Effector memory CD4-positive, alpha-beta T cell (primary cell): ENCODE measurements at places on chromosomes 2 and 18.
A peak's percentile ranks its signal among the peaks of the same experiment; 100 is the strongest.

- DNase-seq = no peak
- H3K36me3 ChIP-seq = no peaks in the 10 kb centered on the region
- H3K4me3 ChIP-seq = no peak overlapping the region
- no peak overlapping the region for H3K27ac ChIP-seq
- H3K4me1 ChIP-seq = no peaks in the 10 kb centered on the region
Measured at GRCh38 chr18:41145516-41145915, 809.5 kb upstream of the PIK3C3 start.

GRCh38 chr2:186862869-186863709, 14.1 kb upstream of the ZSWIM2 start:
- DNase-seq = no peak
- no peak overlapping the region for H3K4me3 ChIP-seq
- H3K4me1 ChIP-seq = no peaks in the 10 kb centered on the region
- no peak overlapping the region for H3K27ac ChIP-seq
- no peaks in the 10 kb centered on the region for H3K36me3 ChIP-seq
- no peaks in the 10 kb centered on the region for H3K27me3 ChIP-seq

DNA sequence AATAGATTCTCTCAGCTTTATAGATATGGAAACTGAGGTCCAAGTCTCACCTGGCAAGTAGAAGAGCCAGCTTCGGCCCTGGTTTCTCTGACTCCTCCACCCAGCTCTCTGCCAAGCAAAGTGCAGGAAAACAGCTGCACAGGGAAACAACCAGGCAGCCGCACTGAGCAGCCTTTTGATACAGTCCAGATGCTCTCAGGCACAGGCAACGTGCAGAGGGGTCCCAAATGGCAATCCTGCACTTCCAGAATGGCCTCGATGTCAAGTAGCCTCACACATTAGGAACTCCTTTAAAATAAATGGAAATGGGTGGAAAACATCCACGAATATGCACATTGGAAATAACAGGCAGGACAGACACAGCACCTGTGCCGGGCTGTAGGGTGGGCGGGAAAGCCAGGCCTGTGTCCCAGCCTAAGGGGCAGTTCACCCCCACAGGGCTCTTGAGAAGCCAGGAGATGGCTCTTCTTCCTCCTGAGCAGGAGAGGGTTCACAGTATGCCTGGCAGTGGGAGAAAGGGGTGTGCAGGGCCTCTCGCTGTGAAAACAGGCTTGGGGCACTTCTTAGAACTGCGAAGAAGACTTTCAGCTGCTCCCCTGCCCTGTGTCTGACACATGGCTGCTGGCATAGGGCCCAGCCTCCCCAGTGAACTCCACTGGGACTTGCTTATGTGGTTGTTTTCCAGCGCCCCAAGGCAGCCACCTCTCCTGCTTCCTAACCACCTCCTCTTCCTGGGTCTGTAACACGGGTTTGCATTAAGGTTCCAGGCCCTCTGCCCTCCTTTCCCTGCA, 63.9 kb upstream of the TUBA3E start:
- no peaks in the 10 kb centered on the region for H3K27me3 ChIP-seq
- no peaks in the 10 kb centered on the region for H3K4me1 ChIP-seq

DNA sequence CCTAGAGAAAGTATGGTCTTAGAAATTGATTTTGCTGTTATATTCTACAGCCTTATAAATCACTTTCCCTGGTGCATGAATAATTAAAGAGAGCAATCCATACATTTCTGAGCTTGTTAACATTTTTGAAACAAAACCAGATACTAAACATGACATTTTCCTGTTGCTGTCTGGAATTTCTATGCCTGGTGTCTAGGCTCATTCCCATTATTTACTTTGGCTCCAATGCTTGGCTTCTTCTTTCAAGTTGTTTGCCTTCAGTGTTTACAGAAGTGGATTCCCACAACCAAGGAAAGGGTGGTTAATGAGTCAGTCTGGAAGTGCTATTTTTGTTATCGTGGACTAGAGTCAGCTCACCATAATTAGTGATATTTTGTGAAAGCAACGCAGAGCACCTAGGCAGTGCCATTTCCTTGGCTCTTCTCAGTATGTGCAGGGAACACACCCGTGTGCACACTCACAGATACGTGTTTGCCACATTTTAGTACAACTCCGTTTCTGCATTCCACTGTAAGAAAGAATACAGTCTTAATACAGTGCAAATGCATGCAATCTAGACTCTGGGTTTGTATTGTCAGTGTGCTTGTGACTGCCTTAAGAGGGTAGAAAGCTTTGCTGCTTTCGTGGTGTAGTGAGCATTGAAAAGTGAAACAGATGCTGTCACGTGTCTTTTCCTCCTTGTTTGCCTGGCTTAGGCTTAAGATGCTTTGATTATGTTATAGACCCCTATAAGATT, 185.0 kb upstream of the RASGRP3 start:
- peaks cover 4% of the 10 kb centered on the region for H3K27me3 ChIP-seq
- H3K36me3 ChIP-seq = no peaks in the 10 kb centered on the region
- no peaks in the 10 kb centered on the region for H3K4me1 ChIP-seq
- DNase-seq = no peak
- H3K27ac ChIP-seq = no peak overlapping the region

- no peak for DNase-seq
- no peak overlapping the region for H3K4me3 ChIP-seq
- no peak overlapping the region for H3K27ac ChIP-seq
- H3K27me3 ChIP-seq = no peaks in the 10 kb centered on the region
- H3K36me3 ChIP-seq = no peaks in the 10 kb centered on the region
Measured at GRCh38 chr18:9087144-9087543, 15.4 kb upstream of the NDUFV2 start.

- no peaks in the 10 kb centered on the region for H3K27me3 ChIP-seq
- no peaks in the 10 kb centered on the region for H3K36me3 ChIP-seq
- no peak overlapping the region for H3K4me3 ChIP-seq
- no peaks in the 10 kb centered on the region for H3K4me1 ChIP-seq
Measured at GRCh38 chr2:102674836-102675235, 55.5 kb downstream of the SLC9A2 start.

- H3K27me3 ChIP-seq = no peaks in the 10 kb centered on the region
Measured at GRCh38 chr2:180983468-180984242, 3.2 kb downstream of the UBE2E3 start.

DNA sequence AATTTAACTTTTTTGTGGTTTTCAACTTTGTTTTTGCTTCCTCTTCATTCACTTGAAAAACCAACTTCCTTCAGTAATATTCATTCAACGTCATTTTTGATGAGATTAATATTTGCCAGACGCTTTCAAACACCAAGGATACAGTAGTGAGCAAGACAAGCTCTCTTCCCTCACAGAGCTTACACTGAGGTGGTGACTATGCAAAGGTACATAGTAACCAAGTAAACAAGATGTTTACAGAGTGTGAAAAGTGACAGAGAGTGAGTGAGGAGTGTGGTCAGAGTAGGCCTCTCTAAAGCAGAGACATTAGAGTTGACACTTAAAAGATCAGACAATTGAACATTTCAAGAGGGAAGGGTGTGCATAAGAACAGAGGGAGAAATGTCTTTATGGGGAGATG, 155.5 kb downstream of the TMEM247 start:
- H3K27me3 ChIP-seq = no peaks in the 10 kb centered on the region
- H3K4me3 ChIP-seq = no peak overlapping the region
- no peaks in the 10 kb centered on the region for H3K4me1 ChIP-seq
- H3K27ac ChIP-seq = no peak overlapping the region
- H3K36me3 ChIP-seq = no peaks in the 10 kb centered on the region

DNA sequence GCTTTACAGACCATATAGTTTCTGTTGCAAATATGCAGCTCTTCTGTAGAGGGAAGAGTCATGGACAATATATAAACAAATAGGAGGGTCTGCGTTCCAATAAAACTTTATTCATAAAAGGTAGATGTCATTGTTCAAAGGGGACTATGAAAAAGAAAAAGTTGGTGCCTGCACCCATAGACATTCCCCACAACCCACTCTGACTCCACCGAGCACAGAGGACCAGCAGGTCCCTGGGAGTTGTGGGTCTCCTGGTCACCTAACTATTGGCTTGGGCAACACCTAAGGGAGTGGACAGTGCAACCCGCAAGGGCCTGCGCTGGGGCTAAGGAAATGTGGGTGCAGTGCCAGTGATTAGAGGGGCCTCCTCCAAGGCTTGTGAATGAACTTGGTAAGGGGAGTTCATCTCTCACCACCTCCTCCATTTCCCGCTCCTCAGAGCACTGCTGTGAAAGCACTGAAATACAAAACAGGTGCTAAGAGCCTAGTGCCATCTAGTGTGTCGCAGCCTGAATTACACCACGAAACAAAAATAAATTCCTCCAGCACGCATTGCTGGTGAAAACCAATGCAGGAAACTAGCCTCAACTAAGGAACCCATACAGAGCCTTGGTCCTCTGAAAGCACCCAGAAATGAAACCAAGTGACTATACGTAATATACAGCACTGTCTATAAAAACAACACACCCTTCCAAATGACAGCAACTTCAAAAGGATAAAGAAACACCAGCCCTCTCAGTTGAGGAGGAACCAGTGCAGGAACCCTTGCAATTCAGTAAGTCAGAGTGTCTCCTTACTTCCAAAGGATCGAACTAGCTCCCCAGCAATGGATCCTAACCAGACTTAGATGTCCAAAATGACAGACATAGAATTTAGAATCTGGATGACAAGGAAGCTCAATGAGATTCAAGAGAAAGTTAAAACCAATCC, 166.6 kb downstream of the RNF144A start:
- DNase-seq = no peak
- H3K4me3 ChIP-seq = no peak overlapping the region
- H3K36me3 ChIP-seq = no peaks in the 10 kb centered on the region
- no peak overlapping the region for H3K27ac ChIP-seq

DNA sequence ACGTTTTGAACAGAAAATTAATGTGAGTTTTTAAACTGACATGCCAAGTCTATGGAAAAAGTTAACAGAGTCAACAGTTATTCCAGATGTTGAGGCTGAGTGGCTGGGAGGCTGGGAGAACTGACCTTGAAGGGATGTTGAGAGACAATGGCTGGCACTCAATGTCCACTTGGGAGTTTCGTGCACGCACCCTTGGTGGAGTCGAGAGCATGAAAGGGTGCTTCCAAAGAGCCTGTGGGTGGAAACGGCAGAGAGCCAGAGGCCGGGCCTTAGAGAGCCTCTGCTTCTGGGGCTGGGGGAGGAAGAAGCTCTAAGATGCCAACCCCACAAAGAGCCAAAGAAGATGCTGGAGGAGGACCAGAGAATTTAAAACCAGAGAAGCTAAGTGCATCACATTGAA, 63.4 kb upstream of the L3MBTL4 start:
- H3K27me3 ChIP-seq = no peaks in the 10 kb centered on the region
- no peak overlapping the region for H3K27ac ChIP-seq
- no peaks in the 10 kb centered on the region for H3K36me3 ChIP-seq
- no peaks in the 10 kb centered on the region for H3K4me1 ChIP-seq
- no peak for DNase-seq

GRCh38 chr2:74516650-74517049, 2.4 kb downstream of the TLX2 start:
- H3K4me1 ChIP-seq = peaks cover 36% of the 10 kb centered on the region
- H3K4me3 ChIP-seq = peak overlapping the region; percentile 58
- DNase-seq = no peak
- H3K27me3 ChIP-seq = peaks cover 58% of the 10 kb centered on the region
- no peaks in the 10 kb centered on the region for H3K36me3 ChIP-seq
- H3K27ac ChIP-seq = no peak overlapping the region

GRCh38 chr2:20983844-20984243, 60.0 kb downstream of the APOB start:
- no peak overlapping the region for H3K27ac ChIP-seq

DNA sequence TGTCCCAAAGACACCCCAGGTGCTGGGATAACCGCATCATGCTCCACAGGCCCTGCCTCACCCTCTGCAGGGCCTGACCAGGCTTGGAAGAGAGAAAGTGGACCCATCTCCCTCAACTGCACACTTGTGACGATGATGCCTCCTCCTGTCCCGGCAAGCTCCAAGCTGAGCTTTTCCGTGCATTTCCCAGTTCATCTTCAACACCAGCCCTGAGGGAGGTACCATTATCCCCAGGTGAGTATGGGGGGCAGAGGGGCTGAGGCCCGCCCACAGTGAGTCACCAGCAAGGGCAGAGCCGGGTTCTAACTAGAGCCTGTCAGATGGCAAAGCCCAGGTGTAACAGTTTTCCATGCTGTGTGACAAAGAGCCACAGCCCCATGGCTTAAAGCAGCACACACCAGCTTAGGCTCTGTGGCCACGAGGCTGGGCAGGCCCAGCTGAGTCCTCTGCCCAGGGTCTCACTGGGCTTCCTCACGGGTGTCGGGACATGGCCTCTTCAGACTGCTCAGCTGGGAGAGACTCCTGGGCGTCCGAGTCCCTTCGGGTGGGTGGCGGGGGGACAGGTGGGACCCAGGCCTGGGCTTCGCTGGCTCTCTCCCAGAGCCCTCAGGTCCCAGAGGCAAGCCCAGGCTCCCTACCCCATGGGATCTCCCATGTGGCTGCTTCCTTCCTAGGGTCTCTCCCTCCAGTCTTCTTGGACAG, 108.4 kb upstream of the OTOS start:
- H3K4me1 ChIP-seq = no peaks in the 10 kb centered on the region
- H3K27ac ChIP-seq = no peak overlapping the region
- no peaks in the 10 kb centered on the region for H3K36me3 ChIP-seq
- DNase-seq = no peak

DNA sequence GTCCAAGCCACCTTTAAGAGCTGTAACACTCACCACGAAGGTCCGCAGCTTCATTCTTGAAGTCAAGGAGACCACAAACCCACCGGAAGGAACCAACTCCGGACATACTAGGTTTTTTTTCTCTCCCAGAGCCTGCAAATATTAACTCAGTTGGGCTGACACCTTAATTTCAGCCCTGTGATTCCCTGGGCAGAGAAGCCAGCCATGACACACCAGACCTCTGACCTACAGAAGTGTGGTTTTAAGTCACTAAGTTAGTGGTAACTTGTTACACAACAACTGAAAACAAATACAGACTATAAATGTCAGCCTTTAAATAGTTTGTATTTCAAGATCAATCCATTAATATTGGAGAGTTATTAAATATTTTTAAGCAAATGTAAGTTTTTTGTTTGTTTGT, 855.1 kb downstream of the TMEM182 start:
- H3K27me3 ChIP-seq = no peaks in the 10 kb centered on the region
- no peaks in the 10 kb centered on the region for H3K4me1 ChIP-seq
- H3K36me3 ChIP-seq = no peaks in the 10 kb centered on the region
- H3K4me3 ChIP-seq = no peak overlapping the region

GRCh38 chr18:48183613-48184012, 225.6 kb downstream of the ZBTB7C start:
- no peak for DNase-seq
- no peak overlapping the region for H3K27ac ChIP-seq
- no peaks in the 10 kb centered on the region for H3K4me1 ChIP-seq
- no peak overlapping the region for H3K4me3 ChIP-seq

- H3K36me3 ChIP-seq = no peaks in the 10 kb centered on the region
- H3K4me1 ChIP-seq = no peaks in the 10 kb centered on the region
- no peak for DNase-seq
- H3K4me3 ChIP-seq = no peak overlapping the region
- H3K27me3 ChIP-seq = no peaks in the 10 kb centered on the region
- H3K27ac ChIP-seq = no peak overlapping the region
Measured at GRCh38 chr18:78527984-78528383, 451.6 kb upstream of the SALL3 start.

GRCh38 chr2:161146209-161146775, 13.9 kb upstream of the TANK start:
- no peaks in the 10 kb centered on the region for H3K4me1 ChIP-seq
- no peak overlapping the region for H3K27ac ChIP-seq
- no peaks in the 10 kb centered on the region for H3K36me3 ChIP-seq
- DNase-seq = no peak
- H3K27me3 ChIP-seq = no peaks in the 10 kb centered on the region
- H3K4me3 ChIP-seq = no peak overlapping the region

- H3K36me3 ChIP-seq = no peaks in the 10 kb centered on the region
- H3K4me1 ChIP-seq = no peaks in the 10 kb centered on the region
- no peak overlapping the region for H3K27ac ChIP-seq
Measured at GRCh38 chr2:75998451-75998850, 287.7 kb upstream of the GCFC2 start.
